ENCODE measurements at places on chromosomes 6 and 20.

DNA sequence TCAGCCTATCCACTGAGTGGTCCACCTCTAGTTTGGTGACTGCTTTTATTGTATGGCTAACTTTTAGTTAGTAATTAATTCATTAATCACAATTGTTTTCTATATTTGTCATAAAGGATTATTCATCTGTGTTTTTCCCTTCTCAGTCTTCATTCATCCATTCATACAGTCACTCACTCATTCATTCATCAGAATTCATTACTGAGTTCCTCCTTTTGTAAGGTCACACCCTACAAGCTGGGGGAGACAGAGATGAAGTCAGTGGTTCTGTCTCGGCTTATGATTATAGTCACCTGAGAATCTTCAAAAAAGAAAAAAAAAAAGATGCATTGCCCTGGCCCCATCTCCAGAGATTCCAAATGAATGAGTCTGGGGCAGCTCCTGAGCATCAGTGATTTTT is 257.1 kb downstream of the ADGB start:
- no peak for DNase-seq

DNA sequence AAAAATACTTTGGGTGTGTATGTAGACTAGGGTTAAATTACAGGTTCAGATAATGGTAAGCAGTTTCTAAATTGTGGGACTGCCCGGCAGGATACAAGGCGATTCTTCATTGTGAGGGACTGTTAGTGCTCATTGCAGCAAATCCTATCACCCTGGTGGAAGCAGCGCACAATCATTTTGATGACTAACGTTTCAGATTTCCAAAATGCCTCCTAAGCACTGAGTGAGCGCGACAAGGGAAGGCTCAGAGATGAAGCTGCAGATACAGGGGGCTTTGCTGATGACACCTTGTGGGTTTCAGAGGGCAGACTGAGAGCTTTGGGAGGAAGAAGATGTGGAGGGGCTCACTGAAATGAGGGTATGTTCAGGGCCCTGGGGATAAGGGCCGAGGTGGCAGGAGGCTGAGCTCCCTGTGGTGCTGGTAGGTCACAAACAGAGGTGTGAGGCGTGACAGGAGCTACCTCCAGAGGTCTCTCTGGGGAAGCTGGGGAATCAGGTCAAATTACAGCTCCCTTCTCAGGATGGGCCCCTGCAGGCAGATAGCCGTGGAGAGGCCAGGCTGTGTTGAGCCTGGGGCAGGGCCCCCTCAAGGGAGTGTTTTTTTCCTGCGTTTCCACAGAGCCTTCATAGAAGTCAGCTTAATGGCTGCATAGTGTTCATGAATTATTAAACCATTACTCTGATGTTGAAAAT is 84.5 kb upstream of the FYN start:
- no peak for DNase-seq

DNA sequence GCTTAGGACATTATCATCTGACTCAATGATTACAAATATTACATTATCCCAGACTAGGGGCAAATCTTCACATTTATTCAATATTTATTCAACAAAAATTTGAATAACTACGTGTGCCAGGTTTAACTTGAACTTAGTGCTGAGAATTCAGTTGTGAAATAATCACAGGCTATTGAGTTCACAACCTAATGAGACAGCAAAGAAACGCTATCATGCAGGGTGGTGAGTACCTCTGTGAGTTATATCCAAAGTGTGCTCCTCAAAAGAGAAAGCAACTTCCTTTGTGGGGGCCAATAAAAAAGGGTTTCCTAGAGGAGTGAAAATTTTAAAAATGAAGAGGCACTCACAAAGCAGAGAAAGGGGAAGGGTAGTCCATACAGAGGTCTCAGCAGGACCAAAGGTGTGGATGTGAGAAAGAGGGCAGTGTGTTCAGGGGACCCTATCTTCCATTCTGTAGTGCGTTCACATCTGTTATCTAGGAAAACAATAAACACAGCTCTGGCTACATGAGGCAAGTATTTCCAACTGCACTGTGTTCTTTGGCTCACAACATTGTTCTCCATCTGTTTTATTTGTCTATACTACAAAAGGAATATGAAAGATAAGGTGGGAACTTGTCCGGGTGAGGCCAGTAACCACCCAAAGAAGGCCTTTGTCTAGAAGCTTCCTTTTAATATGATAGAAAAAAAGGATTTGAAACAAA is 155.4 kb upstream of the MARCKS start:
- DNase-seq: no peak

- DNase-seq: no peak
These were observed 33.0 kb upstream of the RIPOR2 start for GRCh38 chr6:24968783-24969182.

DNA sequence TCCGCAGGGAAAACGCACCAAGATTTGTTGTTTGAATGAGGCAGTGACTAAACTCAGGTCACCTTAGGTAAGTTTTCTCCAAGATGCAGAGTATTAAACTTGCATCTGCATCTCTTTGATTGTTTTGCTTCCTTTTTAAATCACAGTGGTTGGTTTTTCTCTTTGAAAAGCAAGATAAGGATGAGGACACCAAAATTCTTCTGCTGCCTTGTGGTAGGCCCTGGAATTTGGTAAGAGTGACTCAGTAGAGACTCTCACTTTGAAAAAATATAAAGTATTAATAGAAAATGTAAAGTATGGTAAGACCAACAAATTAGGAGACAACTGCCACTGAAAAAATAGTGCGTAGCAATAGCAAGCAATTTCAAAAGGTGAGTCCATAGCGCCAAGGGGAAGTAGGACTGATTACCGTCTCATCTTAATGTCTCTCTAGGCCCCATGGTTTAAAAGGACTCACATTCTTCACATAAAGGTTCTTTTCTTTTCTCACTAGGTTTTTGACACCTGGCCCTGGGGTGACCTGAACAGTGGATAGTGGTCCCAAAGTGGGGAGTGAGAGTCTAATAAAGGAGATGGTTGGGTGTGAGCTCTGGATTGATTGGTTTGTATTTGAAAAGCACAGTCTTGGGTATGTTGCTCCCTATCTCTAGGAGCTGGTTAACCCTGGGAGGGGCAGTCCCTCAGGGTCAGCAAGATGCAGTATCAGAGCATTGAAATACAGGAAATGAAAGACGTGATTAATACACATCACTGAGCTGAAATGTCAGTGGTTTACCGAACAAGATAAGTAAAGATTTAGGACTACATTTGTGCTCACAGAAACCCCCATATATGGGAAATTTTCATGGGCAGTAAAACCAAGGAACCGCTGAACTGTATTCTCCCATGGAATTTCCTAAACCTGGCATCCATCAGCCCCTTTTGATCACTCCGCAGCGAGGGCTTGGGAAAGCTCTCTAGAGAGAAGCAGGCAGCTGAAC is 221.2 kb downstream of the SLC24A3 start:
- DNase-seq: peak; percentile 14

- DNase-seq: no peak
These were observed 91.9 kb downstream of the RNGTT start for GRCh38 chr6:88871498-88871897.

GRCh38 chr6:56753811-56754210 is 111.1 kb upstream of the DST start:
- no peak for DNase-seq

DNA sequence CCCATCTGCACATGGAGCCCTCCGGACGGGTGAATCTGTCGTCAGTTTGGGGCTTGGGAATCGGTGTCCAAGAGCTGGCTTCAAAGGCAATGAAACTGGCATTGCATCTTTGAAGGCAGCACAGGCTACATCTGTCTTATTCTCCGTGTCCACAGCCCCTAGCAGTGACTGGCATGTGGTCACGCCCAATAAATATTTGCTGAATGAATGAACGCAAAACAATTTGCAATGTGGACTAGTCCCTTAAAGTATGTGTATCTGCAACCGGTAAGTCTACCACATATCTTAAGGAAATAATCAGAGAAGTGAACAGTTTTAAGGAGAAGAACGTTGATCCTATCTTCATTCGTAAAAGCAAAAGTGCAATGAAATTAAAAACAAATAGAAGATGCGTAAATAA is 8.0 kb upstream of the PMEPA1 start:
- DNase-seq: peak; percentile 48

- DNase-seq: no peak
These were observed 2.8 kb downstream of the NEDD9 start for GRCh38 chr6:11229655-11230046.

- no peak for DNase-seq
These were observed 71.0 kb downstream of the JPH2 start for GRCh38 chr20:44115762-44116644.

DNA sequence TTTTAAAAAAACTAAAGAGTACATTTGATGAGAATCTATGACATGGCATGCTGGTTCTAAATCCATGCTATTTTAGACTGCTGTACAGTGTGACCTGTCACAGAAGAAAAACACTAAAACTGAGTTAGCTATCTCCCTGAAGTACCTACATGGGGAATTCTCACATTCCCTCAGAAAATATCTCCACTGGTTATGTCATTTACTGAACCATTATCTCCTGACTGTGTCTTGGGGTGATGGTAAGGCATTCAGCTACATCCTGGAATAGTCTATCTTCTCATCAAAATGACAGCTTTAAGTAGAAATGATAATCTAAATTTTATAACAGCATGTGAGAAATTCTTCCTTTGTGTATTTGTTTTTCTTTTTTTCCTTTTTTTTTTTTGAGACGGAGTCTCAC is 172.1 kb upstream of the HTR1E start:
- DNase-seq: no peak

- DNase-seq: no peak
These were observed 233.6 kb upstream of the MAP3K7 start for GRCh38 chr6:90820436-90820835.

DNA sequence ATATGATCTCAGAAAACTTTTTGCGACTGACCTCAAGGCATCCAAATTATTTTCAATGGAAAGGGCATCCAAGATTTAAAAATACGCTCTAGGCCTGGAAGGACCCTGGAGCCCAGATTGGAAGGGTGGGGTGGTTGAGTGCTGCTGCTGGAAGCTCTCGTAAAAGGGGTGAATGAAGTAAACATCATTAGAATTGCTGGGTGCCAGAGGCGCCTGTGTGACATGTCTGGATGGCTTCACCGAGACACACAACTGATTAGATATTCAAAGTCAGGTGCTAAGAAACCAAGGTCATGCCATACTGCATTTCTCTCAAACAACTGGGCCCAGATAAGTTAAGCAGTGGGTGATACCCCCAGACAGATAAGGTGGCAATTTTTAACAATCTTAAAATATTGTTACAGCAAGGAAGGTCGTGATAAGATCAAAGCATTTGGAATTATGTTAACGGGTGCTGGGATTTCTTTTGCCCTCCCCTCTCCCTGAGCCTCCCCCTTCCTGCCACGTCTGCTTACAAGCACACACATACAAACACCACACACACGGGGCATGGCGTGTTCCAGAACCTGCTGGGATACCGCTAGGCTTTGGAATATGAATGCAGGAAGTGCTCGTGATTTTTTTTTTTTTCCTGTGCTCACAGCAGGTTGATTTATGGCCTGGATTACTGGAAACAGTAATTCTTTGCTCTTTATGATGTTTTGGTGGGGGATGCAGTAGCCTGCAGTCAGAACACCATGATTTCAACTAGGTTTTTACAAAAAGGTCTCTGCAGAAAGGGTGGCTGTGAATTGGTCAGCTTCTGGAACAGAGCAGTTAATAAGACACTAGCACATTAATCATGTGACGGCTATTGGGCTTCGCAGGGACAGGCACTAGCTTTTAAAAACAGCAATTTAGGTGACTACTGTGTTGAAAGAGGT is 551.2 kb downstream of the QKI start:
- no peak for DNase-seq

- DNase-seq: no peak
These were observed 259.6 kb upstream of the EPHA7 start for GRCh38 chr6:93678841-93679454.

DNA sequence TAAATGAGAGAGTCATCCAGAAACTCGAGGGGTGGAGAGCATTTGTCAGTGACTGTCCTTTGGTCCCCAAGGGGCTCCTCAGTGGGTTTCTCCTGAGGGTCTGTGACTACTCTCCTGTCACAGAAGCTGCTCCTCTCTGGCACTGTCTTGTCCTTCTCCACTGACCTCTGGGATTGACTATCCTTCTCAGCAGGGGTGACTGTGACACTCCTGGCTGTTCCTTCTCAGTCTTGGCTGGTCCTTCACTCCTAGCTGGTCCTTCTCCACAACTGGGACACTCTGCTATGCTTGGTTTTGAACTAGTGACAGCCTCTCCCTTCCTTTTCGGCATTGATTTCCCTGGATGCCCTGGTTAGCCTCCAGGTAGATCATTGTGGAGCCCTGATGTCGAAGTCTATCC is 33.5 kb downstream of the DYNLT1 start:
- DNase-seq: no peak

DNA sequence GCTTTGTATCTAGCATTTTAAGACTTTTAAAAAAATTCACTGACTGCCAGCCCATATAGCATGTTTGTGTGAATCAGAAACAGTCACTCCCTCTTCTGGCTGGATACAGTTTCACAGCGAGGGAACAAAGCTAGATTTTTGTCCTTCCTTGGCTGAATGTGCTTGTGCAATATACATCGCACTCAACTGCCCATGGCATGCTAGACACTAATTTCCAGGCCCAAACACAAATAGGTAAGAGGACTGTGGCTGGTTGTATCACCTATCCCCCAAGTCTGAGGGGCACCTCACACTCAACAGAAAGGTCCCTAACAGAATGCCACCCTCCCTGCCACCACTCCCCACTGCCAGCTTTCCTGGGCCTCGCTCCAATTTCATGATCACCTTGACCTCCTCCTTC is 16.2 kb upstream of the BLCAP start:
- peak; percentile 68 for DNase-seq

- no peak for DNase-seq
These were observed 23.6 kb downstream of the L3MBTL1 start for GRCh38 chr20:43531091-43531443.

- DNase-seq: no peak
These were observed at the start of gene SPACA1 for GRCh38 chr6:88047510-88048150. TSS of gene SPACA1 (plus strand) at chr6:88047841. CDS start at chr6:88047906, 65 bp downstream.

- DNase-seq: no peak
These were observed 434.6 kb downstream of the LMBRD1 start for GRCh38 chr6:69362209-69362608.

DNA sequence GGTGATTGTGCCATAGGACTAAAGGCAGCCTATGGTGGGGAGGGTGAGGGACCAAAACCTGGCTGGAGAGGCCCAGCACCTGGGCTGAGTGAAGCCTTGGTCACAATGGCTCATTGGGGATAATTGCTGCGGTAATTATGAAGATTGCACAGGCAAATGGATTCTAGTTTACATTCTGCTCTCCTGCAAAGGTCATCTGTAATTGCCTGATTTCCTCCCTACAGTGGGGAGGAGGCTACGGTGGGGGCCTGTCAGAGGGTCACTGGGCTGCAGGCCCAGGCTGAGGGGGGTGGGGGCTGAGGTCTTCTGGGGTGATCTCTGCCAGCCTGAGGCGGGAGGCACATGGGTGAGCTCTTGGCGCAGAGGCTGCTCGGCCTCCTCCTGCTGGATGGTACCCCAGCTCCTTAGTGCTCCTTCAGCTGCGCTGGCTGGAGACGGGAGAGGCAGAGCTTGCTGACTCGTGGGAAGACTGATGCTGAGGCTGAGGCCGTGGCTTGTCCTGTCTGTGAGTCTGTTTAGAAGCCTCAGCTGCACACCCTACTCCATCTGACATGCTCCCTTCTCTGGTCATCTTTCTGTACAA is 30.3 kb downstream of the PACSIN1 start:
- DNase-seq: no peak

GRCh38 chr6:142851601-142852000 is 93.4 kb downstream of the HIVEP2 start:
- DNase-seq: no peak
